ENCODE measurements at places on chromosomes 7 and 10.

DNA sequence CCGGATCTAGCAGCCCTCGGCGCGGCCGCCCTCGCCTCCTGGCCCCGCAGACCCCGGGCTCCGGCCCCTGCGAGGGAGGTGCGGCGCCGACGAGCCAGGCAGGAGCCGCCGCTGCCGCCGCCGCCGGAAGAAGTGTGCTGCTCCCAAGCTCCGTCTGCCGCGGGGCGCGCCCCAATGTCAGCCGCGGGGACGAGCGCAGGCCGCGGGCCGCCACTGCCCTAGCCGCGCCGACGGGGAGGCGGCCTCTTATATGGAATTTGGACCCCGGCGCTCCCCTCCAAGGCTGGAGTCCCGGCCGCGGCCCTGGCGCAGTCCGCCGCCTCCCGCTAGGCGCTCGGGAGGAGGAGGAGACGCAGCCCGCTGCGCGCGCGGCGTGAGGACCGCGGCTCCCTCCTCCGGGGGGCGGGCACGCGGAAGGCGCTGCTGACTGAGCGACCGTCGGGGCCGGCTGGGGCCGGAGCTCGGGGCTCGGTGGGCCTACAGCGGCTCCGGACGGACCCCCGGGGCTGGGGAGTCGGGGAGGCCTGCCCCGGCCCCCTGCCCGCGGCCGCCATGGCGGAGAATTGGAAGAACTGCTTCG lies at the start of gene TRIM8:
Gene TRIM8 (plus strand): TSS at position 414 of the 580 bp plus-strand sequence. CDS start 139 bp downstream, at position 553.
- no peak for DNase-seq

DNA sequence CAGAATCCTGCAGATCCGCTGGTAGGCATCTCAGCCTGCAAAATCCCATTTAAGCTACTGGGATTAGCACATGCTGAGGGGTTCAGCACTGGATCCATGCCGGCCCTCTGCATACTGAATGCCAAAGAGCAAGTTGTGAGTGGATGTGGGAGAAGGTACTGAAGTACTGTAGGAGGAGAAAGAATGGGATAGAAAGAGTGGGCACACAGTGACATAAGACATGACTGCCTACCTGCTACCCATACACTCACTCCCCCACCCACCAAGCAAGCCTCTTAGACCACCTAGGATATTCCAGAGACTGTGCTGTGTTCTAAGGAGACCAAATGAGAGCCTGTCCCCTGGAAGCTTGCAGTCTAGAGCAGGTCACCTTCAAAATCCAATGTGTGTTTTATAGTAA lies 215.9 kb downstream of the FRMD4A start:
- DNase-seq: no peak

- DNase-seq: peak; percentile 18
Measured at GRCh38 chr7:3033581-3033980, 10.1 kb downstream of the CARD11 start.

GRCh38 chr10:2335626-2336025 lies 598.3 kb upstream of the ADARB2 start:
- DNase-seq: no peak

DNA sequence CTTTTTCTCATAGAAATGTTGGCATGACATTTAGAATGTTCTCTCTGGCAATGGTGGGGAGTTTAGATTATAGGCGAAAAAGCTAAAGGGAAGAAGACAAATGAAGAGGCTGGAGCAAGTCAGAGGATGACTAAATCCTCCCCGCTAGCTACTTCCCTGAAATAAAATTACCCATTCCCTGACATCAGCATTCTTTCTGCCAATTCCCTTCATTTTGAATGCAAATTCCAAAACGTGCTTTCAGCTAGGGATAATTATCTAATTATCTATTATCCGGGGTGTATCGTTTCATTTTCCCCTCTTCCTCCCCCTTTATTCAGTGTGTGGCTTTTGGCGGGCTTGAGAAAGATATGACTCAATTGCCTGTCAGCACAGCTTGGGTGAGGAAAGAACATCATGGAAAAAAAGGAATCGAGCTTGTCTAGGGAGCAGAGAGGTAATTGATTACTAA lies 672.3 kb downstream of the TNS3 start:
- no peak for DNase-seq

DNA sequence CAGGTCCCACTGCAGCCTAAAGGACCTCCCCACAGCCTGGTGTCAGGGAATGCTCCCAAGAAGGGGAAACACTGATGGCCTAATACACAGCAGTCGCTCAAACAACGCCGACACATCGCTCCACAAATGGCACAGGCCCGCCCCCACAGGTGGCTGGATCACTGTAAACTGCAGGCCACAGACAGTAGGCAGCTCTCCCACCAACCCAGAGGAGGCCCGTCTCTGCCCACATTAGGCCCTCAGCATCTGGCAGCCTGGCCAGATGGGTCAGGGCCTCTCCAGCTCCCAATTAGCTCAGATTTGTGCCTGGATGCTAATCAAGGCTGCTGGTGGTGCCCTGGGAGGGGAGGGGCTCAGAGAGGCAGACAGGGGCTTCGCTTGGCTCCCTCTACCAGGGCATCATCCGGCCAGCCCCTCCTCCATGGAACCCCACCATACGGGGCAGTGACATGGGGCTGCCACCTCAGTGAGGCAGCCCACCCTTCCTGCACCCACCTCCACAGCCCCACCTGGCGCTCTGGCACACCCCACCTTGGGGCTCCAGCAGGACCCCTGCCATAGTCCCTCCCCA lies 42.7 kb downstream of the CAMK2B start:
- peak; percentile 38 for DNase-seq

DNA sequence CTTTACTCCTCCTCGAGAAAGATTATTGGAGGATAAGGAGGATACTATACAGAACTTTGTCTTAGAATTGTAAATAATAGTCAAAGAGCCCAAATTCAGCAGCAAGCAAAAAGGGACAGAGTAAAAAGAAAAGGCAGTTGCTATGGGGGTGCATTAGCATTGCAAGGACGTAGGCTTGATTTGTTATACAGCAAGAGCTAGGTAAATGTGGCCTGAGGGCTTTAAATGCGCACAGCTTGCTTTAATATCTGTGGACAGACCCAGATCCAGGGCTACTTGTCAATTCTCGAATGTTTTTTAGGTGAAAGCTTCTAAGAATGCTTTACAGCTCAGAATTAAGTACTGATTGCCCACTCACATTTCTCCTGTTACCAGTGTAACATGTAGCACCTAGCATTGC lies 58.5 kb downstream of the CELF2 start:
- DNase-seq: no peak

DNA sequence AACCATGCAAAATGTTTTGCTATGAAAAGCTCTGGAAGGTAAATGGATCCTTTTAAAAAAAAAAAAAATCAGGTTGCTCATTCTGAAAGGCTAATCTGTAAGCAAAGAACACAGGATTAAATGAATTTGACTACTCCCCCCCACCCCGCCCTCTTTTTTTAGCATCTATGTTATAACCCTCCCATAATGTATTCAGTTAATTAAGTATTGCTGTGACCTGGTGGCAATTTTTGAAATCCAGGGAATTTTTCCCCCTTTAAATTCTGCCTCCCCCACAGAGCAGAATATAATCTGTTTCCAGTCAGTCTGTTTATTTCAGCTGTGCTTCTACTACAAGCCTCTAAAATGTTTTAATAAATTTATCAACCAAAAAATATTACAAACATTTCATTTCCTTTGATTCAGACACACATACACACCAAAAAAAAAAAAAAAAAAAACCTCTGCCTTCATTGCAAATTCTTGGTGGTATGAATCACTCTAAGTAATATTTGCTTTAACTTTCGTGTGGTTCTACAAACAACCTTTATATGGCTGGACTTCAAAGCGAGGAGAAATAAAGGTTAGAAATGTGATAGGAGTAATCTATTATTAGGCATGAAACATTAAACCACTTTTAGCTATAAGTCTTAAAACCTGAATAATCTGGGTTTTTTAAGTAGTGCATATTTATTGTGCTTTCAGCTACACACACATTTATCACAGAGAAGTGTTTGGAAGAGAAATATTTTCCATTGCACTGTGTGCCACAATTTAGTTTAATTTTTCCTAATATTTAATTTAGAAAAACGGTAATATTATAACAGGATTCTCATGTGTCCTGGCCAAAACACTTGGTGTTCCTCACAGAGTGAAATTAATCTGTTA lies 64.4 kb upstream of the ARID5B start:
- no peak for DNase-seq

- peak; percentile 24 for DNase-seq
Measured at GRCh38 chr10:30742471-30742870, 112.9 kb upstream of the LYZL2 start.

GRCh38 chr10:9682802-9683201 lies 1334.9 kb upstream of the CELF2 start:
- DNase-seq: no peak
